ENCODE measurements at places on chromosomes 2 and 18.

GRCh38 chr2:62467475-62468321 lies 38.3 kb downstream of the TMEM17 start:
- DNase-seq, result no peak

DNA sequence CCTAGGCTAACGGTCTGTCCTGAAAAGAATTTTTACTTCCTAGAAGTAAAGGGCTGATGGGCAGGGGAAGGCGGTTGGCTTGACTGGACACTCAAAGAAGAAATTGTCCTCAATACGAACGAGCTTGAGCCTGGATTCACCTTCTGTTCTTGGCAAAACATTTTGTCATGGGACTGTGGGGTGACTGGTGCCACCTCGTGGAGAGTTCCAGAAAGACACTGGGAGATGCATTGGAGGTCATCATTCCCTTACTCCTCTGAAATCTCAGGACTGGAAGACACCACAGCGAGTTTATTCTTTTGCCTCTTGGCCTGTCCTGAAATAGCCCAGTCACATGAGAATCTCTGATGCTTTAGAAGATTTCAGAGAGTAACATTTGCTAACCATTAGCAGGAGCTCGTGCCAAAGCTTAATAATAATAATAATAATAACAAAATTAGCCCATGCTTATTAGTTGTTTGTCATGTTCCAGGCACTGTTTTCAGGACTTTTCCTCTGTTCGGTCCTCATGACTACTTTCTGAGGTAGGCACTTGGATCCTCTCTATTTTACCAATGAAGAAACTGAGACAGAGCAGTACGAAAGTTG lies 44.5 kb downstream of the TMEM182 start:
- DNase-seq, result no peak

GRCh38 chr2:240139011-240139441 lies 1.4 kb downstream of the OTOS start:
- no peak for DNase-seq

- no peak for DNase-seq
Measured at GRCh38 chr2:122003196-122003940, 247.9 kb downstream of the TSN start.

- no peak for DNase-seq
Measured at GRCh38 chr2:173750353-173750801, 214.8 kb downstream of the SP3 start.
